ENCODE measurements at places on chromosomes 6 and 20. TPM values are rescaled to one million over a fixed set of nuclear protein-coding genes. Genes with fewer than 3 reads are reported as not detected.

GRCh38 chr6:39938773-39939654 lies 4.8 kb upstream of the MOCS1 start:
- H3K27me3 ChIP-seq, result peaks cover 15% of the 10 kb centered on the region
- H3K36me3 ChIP-seq, result no peaks in the 10 kb centered on the region
- DNase-seq, result no peak
- no peak overlapping the region for H3K4me3 ChIP-seq
- H3K27ac ChIP-seq, result no peak overlapping the region

DNA sequence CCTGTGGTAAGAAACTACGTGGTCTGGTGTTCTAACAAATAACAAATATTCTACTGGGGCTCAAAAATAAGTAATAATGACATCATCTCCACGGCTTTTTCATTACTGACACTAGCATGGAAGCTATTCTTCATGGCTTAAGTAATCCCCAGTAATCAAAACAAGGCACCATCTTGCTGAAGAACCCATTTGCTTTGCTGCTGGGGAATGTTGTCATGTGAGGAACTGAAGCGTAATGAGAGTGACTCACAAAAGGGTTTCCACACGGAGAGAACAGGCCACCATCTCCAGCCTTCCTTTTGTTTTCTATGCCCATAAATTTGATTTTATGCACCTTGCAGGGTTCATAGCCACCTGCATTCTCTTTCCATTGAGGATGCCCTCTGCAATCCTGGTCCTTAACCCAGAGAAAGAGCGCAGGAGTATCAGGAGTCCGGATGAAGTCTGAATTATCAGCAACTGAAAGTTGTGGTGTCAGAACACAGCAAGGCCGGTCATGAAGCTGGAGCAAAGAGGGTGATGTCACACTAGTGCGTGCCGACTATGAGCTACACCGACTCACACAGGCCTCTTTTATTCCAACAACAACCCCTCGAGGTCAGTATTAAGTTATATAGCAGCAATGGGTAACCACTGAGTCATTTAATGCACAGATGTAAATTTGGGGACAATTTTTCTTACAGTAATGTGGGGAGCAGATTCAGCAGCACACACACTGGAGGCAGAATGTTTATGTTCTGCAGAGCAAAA lies 173.7 kb upstream of the SSTR4 start:
- DNase-seq, result no peak
- H3K27me3 ChIP-seq, result peaks cover 27% of the 10 kb centered on the region
- no peaks in the 10 kb centered on the region for H3K4me1 ChIP-seq
- no peaks in the 10 kb centered on the region for H3K36me3 ChIP-seq
- H3K27ac ChIP-seq, result no peak overlapping the region

- no peaks in the 10 kb centered on the region for H3K27me3 ChIP-seq
- H3K4me1 ChIP-seq, result no peaks in the 10 kb centered on the region
- H3K4me3 ChIP-seq, result no peak overlapping the region
- no peak for DNase-seq
Measured at GRCh38 chr20:19888269-19888671, 128.9 kb upstream of the NAA20 start.

- H3K27ac ChIP-seq, result no peak overlapping the region
- H3K4me3 ChIP-seq, result no peak overlapping the region
- H3K4me1 ChIP-seq, result peaks cover 28% of the 10 kb centered on the region
Measured at GRCh38 chr20:46213946-46214823, 94.1 kb downstream of the CDH22 start.

DNA sequence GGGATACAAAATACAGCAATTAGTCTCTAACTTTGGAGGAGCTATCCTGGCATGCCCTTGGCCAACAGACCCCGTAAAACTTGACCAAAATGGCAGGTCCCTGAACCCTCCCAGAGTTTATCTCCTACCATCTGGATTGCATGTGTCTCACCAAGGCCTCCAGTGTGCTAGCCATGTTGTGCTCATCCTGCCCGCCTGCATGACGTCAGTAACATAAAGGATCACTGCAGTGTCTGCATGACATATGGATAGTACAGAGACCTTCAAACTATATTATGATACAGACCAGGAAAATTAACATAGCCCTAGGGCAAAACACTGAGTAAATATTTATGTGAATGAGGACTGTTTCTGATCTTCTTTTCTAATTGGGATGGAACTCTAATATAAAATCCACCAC lies 25.3 kb downstream of the CPXM1 start:
- H3K4me1 ChIP-seq, result no peaks in the 10 kb centered on the region
- H3K27ac ChIP-seq, result no peak overlapping the region
- H3K36me3 ChIP-seq, result no peaks in the 10 kb centered on the region
- no peak overlapping the region for H3K4me3 ChIP-seq
- no peak for DNase-seq

The TINAG gene
- not detected for total RNA-seq

The STMND1 gene
- not detected for total RNA-seq

GRCh38 chr6:36912030-36912454 lies 26.3 kb downstream of the C6orf89 start:
- no peak overlapping the region for H3K4me3 ChIP-seq
- no peak overlapping the region for H3K27ac ChIP-seq
- H3K36me3 ChIP-seq, result peaks cover 5% of the 10 kb centered on the region
- H3K27me3 ChIP-seq, result no peaks in the 10 kb centered on the region
- no peak for DNase-seq

The KIAA1755 gene
- not detected for total RNA-seq

GRCh38 chr6:4788953-4789584 lies 12.9 kb downstream of the CDYL start:
- no peaks in the 10 kb centered on the region for H3K27me3 ChIP-seq
- no peak overlapping the region for H3K27ac ChIP-seq
- H3K4me1 ChIP-seq, result no peaks in the 10 kb centered on the region

The LAMA5 gene
- 321 TPM for total RNA-seq

- no peak overlapping the region for H3K27ac ChIP-seq
- DNase-seq, result no peak
- no peaks in the 10 kb centered on the region for H3K4me1 ChIP-seq
- no peak overlapping the region for H3K4me3 ChIP-seq
Measured at GRCh38 chr20:63284544-63284949, 8.4 kb upstream of the COL20A1 start.

DNA sequence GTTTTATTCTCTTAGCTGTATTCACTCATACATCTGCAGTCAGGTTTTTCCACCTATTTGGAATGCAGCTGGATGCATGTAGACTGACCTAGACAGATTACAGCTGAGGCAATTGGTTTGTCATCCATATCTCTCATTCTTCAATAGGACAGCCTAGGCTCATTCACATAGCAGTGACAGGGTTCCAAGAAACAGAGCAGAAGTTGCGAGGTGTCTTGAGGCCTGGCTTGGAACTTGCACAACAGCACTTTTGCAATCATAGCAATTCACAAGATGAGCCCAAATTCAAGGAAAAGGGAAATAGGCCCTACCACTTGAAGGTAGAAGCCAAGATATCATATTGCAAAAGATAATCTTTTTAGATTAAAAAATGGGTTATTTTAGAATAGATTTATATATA lies 508.9 kb upstream of the JAG1 start:
- no peak for DNase-seq
- H3K36me3 ChIP-seq, result no peaks in the 10 kb centered on the region
- H3K27ac ChIP-seq, result no peak overlapping the region
- no peaks in the 10 kb centered on the region for H3K27me3 ChIP-seq
- H3K4me3 ChIP-seq, result no peak overlapping the region
- peaks cover 12% of the 10 kb centered on the region for H3K4me1 ChIP-seq

DNA sequence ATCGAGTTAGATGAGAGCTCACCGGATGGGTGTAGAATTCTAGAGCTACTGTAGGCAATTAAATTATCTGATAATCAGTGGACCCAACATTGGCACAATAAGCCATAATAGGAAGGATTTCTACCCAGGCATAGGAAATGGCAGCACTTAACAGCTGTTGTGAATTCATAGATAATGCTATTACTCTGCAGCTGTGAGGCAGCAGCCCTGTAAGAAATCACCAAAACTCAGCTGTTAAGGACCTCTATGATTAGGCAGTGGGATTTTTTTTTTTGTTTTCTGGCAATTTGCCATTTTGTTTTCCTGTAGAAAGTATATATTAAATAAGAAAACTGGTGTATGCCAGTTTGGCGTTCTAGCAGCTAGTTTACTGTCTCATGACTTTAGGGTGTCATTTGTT lies 609.1 kb upstream of the SLC35B3 start:
- no peaks in the 10 kb centered on the region for H3K4me1 ChIP-seq
- no peaks in the 10 kb centered on the region for H3K27me3 ChIP-seq
- H3K4me3 ChIP-seq, result no peak overlapping the region
- no peak for DNase-seq
- H3K36me3 ChIP-seq, result no peaks in the 10 kb centered on the region
- H3K27ac ChIP-seq, result no peak overlapping the region

GRCh38 chr6:74167976-74168375 lies 472.0 kb downstream of the CD109 start:
- no peak overlapping the region for H3K4me3 ChIP-seq
- no peaks in the 10 kb centered on the region for H3K27me3 ChIP-seq
- H3K36me3 ChIP-seq, result no peaks in the 10 kb centered on the region
- H3K4me1 ChIP-seq, result no peaks in the 10 kb centered on the region
- no peak overlapping the region for H3K27ac ChIP-seq
- DNase-seq, result no peak

- peaks cover 37% of the 10 kb centered on the region for H3K4me1 ChIP-seq
- H3K36me3 ChIP-seq, result no peaks in the 10 kb centered on the region
- no peak for DNase-seq
- no peak overlapping the region for H3K27ac ChIP-seq
- no peak overlapping the region for H3K4me3 ChIP-seq
Measured at GRCh38 chr20:51528263-51529027, 14.1 kb downstream of the NFATC2 start.

DNA sequence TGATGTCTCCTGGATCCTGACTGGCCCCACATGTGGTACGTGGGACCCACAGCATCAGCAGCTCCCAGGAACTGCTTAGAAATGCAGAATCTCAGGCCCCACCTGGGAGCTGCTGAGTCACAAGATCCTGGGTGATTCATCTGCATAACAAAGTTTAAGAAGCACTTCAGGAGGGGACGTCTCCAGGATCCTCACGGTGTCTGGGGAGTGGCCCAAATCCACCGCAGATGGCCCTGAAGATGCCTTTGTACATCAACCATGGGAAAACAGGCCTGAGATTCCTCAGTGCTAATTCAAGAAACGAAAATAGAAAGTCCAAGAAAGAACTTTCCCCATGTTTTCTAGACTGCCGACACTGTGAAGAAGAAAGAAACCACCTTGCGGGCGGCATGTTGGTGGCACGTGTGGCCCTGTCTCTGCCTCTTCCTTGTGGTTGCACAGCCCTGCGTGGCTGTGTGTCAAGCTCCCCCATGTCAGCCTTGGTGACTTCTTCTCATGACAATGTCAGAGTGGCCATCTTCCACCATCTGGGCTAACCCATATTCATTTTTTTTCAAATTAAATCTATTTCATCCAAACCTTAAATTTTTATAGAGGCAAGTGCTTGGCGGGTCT lies 26.1 kb downstream of the RRBP1 start:
- DNase-seq, result no peak
- H3K27me3 ChIP-seq, result no peaks in the 10 kb centered on the region
- H3K36me3 ChIP-seq, result peaks cover 35% of the 10 kb centered on the region
- H3K27ac ChIP-seq, result 0 out of 2 replicates have a peak overlapping the region, but pooled peaks have one; percentile 15
- no peaks in the 10 kb centered on the region for H3K4me1 ChIP-seq

The PNPLA1 gene
- 0.10 TPM for total RNA-seq

GRCh38 chr6:71727632-71728294 lies 158.6 kb upstream of the RIMS1 start:
- no peak overlapping the region for H3K27ac ChIP-seq
- H3K36me3 ChIP-seq, result no peaks in the 10 kb centered on the region
- no peak overlapping the region for H3K4me3 ChIP-seq
- no peak for DNase-seq
- H3K27me3 ChIP-seq, result no peaks in the 10 kb centered on the region
- no peaks in the 10 kb centered on the region for H3K4me1 ChIP-seq

- no peak for DNase-seq
- H3K27ac ChIP-seq, result no peak overlapping the region
- H3K36me3 ChIP-seq, result no peaks in the 10 kb centered on the region
- H3K4me3 ChIP-seq, result no peak overlapping the region
- H3K27me3 ChIP-seq, result no peaks in the 10 kb centered on the region
Measured at GRCh38 chr6:142781129-142781528, 163.8 kb downstream of the HIVEP2 start.

The SLC22A2 gene
- not detected for total RNA-seq

GRCh38 chr6:32623693-32624092 lies 13.5 kb upstream of the HLA-DQA1 start:
- H3K4me3 ChIP-seq, result no peak overlapping the region
- DNase-seq, result no peak
- H3K27me3 ChIP-seq, result no peaks in the 10 kb centered on the region
- H3K36me3 ChIP-seq, result no peaks in the 10 kb centered on the region

DNA sequence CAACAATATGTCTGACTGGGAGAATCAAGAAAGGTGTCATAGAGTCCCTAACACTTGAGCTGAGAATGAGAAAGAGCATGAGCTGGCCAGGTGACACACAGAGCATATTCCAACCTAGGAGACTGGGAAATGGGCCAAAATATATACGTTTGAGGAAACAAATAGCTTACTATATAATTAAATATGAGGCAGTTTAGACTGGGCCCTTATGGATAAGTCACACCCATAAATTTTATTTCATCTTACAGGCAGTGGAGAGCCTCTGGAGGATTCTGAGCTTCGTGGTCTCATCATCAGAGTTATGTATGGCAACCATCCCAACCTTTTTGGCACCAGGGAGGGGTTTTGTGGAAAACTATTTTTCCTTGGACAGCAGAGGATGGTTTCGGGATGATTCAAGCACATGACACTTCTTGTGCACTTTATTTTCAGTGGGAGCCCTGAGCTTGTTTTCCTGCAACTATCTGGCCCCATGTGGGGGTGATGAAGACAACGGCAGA lies 12.9 kb upstream of the NQO2 start:
- no peak for DNase-seq
- H3K4me3 ChIP-seq, result no peak overlapping the region
- no peaks in the 10 kb centered on the region for H3K36me3 ChIP-seq
- no peaks in the 10 kb centered on the region for H3K27me3 ChIP-seq
- H3K4me1 ChIP-seq, result peaks cover 41% of the 10 kb centered on the region

- no peak overlapping the region for H3K27ac ChIP-seq
- H3K4me3 ChIP-seq, result no peak overlapping the region
- no peaks in the 10 kb centered on the region for H3K27me3 ChIP-seq
- H3K4me1 ChIP-seq, result no peaks in the 10 kb centered on the region
Measured at GRCh38 chr6:126444659-126445273, 104.9 kb downstream of the CENPW start.

The MAS1 gene
- total RNA-seq, result not detected

DNA sequence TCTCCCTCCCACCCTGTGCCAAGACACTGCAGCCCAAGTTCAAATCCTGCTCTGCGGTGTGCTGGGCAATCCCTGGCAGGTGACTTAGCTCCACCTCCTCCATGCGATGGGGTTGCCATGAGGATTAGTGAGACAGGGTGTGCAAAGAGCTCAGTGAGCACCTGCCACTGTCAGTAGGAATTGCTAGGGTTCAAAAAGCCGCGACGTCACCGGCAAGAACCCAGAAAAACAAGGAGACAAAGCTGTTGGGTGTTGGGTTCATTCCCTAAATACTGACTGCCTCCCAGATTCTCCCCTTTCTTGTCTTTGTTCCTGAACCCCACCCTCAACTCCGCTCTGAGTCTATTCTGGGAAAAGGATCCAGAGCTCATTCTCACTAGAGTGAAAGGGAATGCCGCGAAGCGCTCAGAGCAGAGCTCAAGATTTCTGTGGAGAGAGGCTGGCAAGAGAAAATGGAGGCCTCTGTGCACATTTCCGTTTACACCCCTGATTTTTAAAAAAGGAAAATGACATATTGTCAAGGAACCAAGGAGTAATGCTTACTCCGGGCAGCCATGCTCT lies 13.3 kb downstream of the PMEPA1 start:
- peaks cover 87% of the 10 kb centered on the region for H3K27me3 ChIP-seq
- H3K4me1 ChIP-seq, result peaks cover 44% of the 10 kb centered on the region
- no peak overlapping the region for H3K4me3 ChIP-seq
- no peak overlapping the region for H3K27ac ChIP-seq

GRCh38 chr6:110512991-110513390 lies 36.6 kb upstream of the SLC22A16 start:
- H3K4me3 ChIP-seq, result no peak overlapping the region
- no peaks in the 10 kb centered on the region for H3K36me3 ChIP-seq
- no peak overlapping the region for H3K27ac ChIP-seq
- DNase-seq, result no peak
- H3K4me1 ChIP-seq, result peaks cover 29% of the 10 kb centered on the region

The PRPH2 gene
- not detected for total RNA-seq

Data from HCT116 (cell line).